Stimulated activated CD4-positive, alpha-beta T cell treated with anti-CD3 and anti-CD28 coated beads, Interleukin-4, amount 100 ng/mL, for 4 hours (primary cell): ENCODE measurements at places on chromosomes 5 and 9.

DNA sequence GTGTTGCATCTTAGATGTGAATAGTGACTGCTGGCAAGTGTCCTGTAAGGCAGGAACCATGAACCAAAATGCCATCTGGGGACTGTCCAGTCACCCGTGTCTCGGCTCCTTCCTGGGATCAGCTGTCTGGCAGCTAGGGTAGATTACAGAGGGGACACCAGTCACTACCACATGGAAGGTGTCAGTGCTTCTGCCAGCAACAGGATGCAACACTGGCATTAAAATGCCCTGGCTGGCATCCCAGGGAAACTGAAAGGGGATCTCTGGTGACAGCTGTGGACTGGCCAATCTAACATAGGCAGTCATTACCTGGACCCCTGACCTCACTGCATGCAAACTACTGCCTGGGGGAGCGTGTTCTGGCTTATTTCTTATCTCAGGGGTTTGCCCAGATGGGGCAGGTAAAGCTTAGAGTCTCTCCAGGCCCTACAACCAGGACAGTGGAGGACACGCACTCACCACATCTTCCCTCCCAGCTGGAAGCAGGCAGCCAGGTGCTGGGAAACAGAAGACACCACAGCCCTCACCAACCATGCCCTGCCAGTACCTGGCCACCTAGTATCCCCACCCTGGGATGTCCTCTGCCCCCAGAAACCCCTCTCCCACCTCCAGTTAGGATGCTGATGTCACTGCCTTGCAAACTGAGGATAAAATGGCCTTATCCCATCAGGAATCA, 83.8 kb downstream of the SEMA4D start:
- DNase-seq = no peak

DNA sequence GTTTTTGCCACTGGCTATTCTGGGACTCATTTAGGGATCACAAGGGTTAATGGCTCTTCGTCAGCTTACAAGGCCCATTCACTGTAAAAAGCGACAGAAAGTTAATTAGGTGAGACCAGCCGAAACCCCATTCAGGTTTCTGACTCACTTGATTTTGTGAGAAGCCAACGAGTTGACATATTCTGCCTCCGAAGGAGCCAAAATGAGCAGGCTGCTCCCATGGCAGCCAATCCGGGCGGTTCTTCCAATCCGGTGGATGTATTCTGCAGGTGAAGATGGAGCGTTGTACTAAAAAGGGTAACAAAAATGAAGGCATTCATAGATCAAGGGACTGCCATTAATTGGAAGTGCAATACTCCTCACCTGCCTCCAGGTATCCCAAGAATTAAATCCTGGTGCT, 39.7 kb downstream of the DDX31 start:
- DNase-seq = no peak

GRCh38 chr5:116529615-116530014, 45.0 kb downstream of the SEMA6A start:
- DNase-seq = no peak

GRCh38 chr5:76351577-76351976, 51.5 kb upstream of the IQGAP2 start:
- no peak for DNase-seq

GRCh38 chr5:173534664-173535063, 81.8 kb downstream of the BOD1 start:
- DNase-seq = no peak

DNA sequence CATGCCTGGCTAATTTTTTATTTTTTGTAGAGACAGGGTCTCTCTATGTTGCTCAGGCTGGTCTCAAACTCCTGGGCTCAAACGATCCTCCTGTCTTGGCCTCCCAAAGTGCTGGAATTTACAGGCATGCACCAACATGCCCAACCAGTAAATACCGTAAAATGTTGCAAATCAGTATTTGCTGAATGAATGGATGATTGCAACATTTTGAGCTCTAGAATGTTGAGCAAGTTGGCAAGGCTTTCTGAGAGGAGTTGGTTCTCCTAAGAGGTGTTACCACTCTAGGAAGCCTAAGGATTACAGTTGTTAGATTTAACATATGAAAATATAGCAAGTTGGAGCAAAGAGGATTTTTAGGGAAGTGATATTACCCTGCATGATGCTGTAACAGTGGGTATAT, 15.6 kb upstream of the DMXL1 start:
- DNase-seq = no peak

GRCh38 chr5:91848453-91848852, 465.3 kb upstream of the ARRDC3 start:
- DNase-seq = no peak

DNA sequence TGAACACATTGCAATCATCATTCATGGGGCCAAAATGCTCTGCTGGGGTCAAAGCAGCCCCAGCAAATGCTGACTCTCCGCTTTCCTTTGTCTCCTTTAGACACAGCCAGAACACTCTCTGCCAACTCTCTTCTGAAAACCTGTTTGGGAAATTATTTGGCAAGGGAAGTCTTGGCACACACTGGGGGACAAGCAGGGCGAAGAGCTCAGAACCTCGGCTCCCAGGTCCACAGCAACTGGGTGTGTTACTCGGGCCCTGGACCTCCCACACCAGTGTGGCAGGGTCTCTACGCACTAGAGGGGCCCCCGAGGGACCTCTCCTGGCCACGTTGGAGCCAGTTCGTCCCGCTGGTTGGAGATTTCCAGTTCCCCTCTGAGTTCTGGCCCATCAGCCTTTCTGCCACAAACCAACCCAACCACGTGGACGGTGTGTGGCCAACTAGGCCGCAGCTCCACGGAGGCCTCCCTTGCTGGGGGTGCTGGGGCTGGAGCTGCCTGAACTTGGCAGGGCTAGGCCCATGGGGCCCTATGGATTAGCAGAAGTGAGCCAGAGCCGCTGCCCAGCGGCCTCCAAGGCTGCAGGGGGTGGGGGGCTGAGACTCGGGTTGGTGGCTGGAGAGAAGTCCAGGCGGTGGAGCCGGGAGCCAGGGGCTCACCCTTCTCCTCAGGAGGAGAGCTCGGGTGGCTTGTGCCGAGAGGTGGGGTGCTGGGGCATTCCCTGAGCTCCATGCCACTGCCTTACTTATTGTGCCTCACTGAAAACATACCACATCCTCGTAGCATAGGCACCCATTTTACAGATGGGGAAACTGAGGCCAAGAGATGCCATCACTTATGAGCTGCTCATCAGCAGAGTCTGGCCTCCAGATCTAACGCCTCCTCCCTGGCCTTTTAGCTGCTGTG, 46.8 kb upstream of the RNU6ATAC start:
- no peak for DNase-seq

DNA sequence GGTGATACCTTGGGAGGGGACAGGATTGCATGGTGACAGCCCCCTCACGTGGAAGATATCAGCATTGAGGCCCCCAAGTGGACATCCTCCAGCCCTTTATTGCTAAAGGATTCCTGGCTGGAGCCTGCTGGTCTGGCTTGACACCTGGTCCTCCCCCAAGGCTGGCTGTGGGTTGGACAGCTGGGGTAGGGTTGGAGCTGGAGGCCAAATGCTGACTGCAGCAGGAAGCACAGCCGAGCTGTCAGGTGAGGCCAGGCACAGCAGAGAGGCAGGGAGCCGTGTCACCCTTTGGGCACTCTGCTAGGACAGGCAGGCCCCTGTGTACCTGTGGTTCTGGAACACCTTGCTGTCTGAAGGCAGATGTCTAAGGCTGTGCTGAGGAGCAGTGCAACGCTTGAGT, 2.2 kb downstream of the CACFD1 start:
- DNase-seq = no peak

DNA sequence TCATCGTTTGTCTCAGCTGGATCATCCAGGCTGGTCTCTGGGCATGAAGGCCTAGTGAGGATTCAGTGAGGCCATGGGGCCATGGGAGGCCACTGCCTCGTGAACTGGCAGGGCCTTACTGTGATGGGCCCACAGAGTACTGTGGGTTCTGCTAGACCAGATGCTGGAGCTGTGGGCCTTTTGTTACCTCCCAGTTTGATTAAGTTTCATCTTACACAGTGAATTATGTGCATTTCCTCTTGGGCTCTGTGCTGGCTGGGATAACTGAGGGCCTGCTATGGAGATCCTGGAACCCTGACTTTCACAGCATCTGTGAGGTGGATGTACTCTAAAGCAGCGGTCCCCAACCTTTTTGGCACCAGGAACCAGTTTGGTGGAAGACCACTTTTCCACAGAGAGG, 19.7 kb upstream of the SLC25A48 start:
- no peak for DNase-seq

DNA sequence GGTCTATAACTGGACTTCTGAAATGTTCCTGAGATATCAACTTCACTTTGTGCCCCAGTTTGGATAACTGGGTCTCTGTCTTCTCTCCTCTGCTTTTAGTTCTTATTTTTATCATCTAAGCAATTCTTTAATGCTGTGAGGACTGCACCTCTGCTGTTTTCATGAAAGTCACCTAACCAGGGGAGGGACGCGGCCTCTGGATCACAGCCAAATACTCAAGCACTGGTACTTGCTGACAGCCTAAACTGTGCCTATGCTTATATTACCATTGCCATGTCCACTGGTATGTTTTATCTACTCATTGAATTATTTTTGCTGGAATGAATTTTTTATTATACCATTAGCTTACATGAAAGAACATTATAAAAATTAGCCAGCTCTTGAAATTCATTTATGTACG, 674.0 kb downstream of the DMRTA1 start:
- no peak for DNase-seq

- no peak for DNase-seq
Observed at GRCh38 chr5:3010301-3010952, 258.9 kb upstream of the IRX2 start.

DNA sequence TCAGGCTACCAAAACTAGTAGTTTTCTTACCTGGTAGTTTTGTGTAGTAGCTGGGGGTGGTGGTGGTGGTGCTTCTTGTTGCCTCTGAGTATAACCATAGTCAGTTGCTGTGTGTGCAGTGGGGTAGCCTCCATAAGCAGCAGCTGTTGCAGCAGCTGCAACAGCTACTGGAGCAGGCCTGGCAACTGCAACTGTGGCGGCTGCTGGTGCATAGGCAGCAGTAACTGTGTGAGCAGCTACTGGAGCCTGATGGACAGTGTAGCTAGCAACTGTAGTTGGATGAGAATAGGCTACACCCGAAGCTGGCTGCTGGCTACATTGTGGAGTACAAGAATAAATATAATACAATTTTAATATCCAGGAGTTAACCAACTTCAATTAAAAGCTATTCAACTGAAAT, 24.7 kb downstream of the ZFR start:
- DNase-seq = no peak

GRCh38 chr9:135611142-135611874, 28.0 kb downstream of the GLT6D1 start:
- no peak for DNase-seq

GRCh38 chr5:57317341-57317740, 143.5 kb downstream of the GPBP1 start:
- no peak for DNase-seq

GRCh38 chr9:84397151-84397728, 56.7 kb upstream of the SLC28A3 start:
- DNase-seq = peak; percentile 41

GRCh38 chr9:36191686-36192085, 965 bp downstream of the CLTA start:
- no peak for DNase-seq

DNA sequence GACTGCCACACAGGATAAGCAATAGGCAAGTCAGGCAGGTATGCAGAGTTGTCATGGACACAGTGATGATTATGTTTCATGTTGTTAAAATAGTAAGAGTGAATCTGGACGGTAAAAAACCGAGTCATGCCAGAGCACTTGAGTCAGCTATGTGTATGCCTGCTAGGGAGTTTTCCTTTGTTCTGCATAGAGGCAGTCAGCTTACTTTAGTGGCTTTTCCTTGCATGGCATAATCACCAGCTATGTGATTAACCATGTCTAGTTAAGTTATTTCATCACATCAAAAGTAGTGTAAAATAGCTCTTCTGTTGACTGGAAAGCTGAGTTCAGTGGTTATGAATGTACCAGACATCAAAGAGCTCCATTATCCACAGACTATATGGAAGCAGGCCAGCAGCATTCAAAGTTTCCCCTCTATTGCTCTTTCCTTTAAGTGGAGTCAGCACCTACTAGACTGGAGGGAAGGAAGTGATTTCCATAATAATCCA, 989.8 kb downstream of the TLE1 start:
- DNase-seq = no peak

GRCh38 chr5:8905021-8905420, 640.9 kb downstream of the SEMA5A start:
- DNase-seq = no peak

DNA sequence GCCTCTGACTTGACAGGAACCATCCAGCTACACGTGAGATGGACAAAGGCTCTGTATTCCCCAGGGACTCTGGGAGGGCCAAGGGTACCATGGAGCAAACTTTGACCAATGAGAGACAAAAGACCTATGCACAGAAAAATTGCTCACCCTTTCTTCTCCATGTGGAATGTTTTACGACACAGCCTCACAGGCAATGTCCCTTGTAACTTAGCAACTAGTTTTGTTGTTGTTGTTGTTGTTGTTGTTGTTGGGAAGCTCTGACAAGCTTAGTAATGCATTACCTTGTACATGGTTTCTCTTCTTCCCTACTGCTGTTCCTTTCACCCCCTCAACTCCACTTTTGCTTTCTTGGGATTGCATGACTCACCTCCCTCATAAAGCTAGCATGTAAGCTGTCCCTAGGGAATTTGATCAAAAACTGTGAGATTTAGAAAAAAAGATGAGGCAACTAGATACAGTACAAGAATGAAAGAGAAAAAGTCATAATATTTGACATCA, 550.9 kb downstream of the RAB3C start:
- DNase-seq = no peak

GRCh38 chr9:133349965-133350616, 2.1 kb downstream of the RPL7A start:
- DNase-seq = no peak

DNA sequence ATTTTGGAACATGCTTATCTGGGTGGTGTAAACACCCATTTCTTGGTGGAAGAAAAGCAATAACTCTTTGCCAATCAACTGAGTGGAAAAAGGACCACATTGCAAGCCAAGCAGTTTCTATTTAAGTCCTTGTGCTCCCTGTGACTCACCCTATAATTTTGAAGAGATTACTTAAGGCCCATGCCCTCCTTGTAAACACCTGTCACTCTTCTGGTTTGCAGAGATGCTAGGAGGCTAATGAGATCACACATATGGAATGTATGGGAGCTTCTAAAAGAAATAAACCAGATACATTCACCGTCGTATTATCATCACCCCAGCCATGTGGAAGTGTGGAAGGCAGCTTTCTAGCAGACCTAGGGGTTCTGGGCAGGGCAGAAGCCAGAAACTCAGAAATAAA, 337.1 kb downstream of the GADD45G start:
- no peak for DNase-seq

DNA sequence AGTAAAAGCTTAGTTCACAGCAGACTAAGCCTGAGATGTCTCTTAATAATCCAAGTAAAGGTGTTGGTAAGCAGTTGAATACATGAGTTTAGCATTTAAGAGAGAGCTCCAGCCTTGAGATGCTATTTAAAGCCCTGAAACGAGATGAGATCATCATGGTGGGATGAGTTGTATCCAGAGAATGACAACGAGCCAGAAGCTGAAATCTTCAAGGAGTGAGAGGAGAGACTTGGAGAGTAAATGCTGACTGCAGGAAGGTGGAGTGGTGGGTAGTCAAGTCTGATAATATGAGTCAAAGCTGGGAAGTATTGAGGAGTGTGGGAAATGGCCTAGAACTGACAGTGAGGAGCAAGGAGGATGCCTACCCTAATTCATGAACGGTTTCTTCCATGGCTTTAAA, 53.7 kb downstream of the PLAC8L1 start:
- no peak for DNase-seq

GRCh38 chr5:4995014-4995413, 145.1 kb upstream of the ADAMTS16 start:
- DNase-seq = no peak

GRCh38 chr9:121472446-121472845, 27.2 kb downstream of the GGTA1 start:
- no peak for DNase-seq

GRCh38 chr5:1164696-1165630, 36.4 kb upstream of the SLC6A19 start:
- no peak for DNase-seq
